GM12864 (cell line): ENCODE measurements at places on chromosomes 7 and 10.

- DNase-seq = no peak
Observed at GRCh38 chr7:40772096-40772495, 637.3 kb downstream of the SUGCT start.

DNA sequence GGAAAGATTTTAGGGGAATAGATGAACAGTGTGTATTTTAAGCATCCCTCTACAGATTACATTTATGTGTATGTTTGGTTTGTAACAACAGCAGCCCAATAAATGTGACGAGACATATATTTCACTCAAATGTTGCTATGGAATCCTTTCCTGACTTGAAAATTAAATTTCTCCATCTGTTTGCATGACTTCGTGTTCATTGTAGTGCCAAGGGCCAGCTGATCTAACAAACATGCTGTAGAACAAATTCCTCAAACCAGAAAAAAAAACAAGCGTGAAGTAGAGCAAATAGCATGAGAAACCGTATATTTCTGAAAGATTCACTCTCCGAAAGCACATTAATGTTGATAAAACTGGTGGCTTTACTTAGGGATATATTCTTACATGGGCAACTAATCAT is 87.8 kb downstream of the NRCAM start:
- no peak for DNase-seq

- DNase-seq = no peak
Observed at GRCh38 chr10:35184527-35185171, 58.0 kb downstream of the CREM start.

DNA sequence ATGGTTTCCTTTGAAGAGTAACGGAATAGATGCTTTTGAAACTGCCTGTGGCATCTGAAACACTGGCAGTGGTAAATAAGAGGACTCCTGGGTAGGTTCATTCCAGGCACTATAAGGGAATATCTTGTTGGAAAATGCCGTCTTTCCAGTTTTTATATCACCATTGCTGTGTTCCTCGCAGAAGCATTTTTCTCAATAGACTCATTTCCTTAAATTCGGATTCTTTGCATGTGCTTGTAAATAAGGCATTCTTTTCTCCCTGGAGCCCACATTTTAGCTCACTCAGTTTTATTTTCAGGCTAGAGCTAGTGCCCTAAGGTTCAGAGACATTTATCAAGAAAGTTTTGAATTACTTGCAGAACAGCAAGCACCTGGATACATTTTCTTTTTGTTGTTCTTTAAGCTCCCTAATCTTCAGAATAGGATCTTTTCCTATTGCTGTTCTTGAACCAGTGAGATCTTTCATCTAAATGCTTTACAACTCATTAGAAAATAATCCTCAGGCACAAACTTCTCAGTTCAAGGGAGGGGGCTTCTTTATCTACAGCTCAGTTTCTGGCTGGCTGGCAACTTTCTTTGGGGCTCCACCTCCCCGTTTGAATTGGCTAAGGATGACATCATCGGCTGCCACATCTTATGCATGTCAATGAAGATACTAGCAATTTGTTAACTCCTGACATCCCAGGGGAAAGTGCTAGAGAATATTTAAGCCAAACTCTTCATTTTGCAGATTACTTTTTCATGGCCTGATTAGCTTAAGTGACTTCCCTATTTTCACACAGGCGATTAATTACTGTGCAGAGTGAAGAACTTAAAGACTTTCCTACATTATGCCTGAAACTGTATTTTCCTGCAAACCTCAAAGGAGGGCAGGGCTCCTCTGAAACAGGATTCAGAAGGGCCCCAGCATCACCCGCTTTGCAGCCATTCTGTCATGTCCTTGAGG is 133.7 kb upstream of the RSU1 start:
- no peak for DNase-seq

DNA sequence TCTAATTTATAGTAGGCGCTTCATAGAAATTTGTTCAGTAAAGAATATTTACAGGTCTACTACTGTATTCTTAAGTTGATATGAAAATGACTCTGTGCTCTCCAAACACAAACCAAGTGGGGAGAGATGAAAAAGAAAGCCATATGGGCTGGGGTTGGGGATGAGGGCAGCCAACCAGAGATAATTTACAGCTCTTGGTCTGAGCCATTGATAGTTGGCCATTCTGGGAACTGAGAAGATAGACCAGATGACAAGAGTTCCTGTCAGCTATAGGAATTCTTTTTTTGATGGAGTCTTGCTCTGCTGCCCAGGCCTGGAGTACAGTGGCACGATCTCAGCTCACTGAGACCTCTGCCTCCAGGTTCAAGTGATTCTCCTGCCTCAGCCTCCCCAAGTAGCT is 57.4 kb downstream of the LAMB4 start:
- DNase-seq = no peak

DNA sequence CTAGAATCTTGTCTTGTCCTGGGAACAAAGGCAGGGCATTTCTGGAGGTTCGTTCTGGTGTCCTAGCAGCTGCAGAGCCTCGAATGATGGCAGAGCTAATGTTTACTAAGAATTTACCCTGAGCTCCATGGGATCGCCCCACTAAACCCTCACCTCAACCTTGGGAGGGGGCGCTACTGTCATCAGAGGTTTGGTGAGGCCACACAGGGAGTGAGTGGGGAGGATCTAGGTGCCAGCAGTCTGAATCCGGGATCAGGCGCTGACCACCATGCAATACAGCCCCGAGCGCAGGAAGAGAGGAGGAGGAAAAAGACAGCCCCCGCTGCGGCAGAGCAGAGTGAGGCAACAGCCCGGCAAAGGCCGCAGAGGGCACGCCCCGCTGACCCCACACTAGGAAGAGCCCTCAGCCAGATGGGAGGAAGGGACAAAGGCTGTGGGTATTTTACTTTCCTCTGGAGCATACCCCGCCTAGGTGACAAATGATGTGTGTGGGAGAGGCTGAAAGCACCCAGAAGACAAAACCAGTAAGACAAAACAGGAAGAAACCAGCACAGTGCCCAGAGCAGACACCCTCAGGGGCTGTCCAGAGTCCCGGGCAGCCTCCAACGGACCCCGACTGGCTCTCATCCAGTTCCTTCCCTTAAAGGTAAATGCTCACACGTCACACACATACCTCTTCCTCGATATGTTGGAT is 103.5 kb downstream of the FAM53B start:
- DNase-seq = no peak

DNA sequence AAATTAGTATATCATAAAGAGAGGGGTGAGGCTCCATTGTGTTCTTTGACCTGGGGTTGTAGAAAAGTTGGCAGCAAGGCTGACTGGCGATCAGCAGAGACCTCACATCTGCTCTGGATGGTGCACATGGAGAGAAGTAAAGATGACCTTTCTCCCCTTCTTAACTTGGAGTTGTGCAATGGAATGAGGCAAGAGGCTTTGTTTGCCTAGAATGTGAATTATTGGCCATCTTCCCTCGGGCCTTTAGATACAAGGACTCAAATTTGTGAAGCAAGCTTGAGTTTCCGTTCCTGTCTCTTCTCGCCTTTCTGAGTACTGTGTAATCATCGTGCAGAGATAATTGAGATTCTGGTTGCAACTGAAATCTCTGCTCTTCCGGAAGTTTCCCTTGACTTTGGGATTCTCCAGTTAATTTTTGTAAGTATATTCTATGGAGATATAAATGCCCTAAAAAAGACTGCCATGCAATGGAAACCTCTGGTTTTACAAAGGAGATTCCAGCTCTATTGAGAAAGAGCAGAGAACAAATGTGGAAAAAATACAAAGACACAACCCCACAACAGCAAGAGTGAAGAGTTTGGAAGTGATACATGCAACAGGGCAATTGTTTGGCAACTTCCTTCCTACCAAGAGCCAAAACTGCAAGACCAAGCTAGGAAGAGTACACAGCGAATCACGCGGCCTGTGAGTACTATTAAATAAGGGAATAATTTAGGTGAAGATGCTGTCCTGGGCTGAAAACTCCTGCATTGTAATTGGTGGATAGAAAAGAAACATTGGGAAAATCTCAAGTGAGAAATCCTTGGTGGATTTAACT is 542.3 kb upstream of the NRP1 start:
- no peak for DNase-seq

- no peak for DNase-seq
Observed at GRCh38 chr10:122051609-122052385, 62.8 kb downstream of the TACC2 start.

DNA sequence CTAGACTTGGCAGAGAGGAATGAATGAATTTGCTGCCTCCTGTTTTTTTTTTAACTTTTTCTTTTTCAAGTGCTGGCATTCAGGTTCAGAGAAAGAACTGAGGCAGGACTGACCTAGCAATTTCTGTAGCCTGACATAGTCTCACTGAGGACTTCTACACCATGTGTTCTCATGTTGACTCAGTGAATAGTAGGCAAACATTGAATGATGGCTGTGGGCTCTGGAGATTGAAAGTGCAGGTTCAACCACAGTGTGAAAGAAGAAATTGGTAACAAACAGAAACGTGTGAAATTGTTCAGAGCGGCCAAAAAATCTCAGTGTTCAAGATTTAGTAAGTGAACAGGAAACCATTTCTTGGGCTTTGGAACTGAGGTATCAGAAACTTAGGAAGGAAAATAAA is 322.4 kb upstream of the GHITM start:
- DNase-seq = peak; percentile 1

- no peak for DNase-seq
Observed at GRCh38 chr10:22560096-22560912, 154.1 kb downstream of the PIP4K2A start.

DNA sequence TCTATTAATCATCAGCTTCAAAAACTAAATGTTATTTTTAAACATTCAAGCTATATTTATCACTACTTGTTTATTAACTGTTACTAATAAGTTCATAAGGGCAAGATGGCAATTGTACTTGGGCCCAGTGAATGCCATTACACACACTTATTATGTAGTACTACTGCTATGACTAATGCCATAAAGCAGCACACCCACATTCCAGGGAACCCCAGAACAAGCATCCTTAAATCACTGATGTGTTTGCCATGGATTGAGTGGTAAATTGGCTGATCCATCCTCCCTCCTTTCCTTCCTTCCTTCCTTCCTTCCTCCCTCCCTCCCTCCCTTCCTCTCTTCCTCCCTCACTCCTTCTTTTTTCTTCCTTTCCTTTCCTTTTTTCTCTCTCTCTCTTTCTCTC is 37.4 kb upstream of the RSU1 start:
- DNase-seq = no peak

GRCh38 chr10:33382921-33383713 is 48.6 kb upstream of the NRP1 start:
- no peak for DNase-seq

GRCh38 chr7:112487457-112488263 is 6.9 kb downstream of the LSMEM1 start:
- no peak for DNase-seq

GRCh38 chr7:92246360-92247101 is 757 bp downstream of the ANKIB1 start:
- no peak for DNase-seq

GRCh38 chr7:52936750-52937149 is 98.7 kb upstream of the POM121L12 start:
- DNase-seq = no peak

- DNase-seq = no peak
Observed at GRCh38 chr10:48257407-48257961, 17.0 kb downstream of the FRMPD2 start.

DNA sequence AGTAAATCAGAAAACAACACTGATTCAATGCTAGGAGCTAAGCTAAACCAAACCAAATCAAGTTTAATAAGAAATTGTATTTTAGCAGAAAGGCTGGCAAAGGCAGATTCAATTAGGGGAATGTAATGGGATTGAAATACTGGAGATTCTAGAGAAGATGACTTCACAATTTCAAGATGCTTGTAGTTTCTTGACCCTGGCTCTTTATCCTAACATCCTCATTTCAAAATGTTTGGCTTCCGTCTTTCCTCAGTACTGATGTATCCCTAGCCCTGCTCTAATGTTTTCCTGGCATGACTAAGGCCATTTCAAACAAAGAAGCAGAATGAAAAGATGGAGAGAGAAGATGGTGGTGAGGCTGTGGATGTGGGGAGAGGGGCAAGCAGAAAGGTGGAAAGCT is 2.7 kb upstream of the JCAD start:
- DNase-seq = no peak

DNA sequence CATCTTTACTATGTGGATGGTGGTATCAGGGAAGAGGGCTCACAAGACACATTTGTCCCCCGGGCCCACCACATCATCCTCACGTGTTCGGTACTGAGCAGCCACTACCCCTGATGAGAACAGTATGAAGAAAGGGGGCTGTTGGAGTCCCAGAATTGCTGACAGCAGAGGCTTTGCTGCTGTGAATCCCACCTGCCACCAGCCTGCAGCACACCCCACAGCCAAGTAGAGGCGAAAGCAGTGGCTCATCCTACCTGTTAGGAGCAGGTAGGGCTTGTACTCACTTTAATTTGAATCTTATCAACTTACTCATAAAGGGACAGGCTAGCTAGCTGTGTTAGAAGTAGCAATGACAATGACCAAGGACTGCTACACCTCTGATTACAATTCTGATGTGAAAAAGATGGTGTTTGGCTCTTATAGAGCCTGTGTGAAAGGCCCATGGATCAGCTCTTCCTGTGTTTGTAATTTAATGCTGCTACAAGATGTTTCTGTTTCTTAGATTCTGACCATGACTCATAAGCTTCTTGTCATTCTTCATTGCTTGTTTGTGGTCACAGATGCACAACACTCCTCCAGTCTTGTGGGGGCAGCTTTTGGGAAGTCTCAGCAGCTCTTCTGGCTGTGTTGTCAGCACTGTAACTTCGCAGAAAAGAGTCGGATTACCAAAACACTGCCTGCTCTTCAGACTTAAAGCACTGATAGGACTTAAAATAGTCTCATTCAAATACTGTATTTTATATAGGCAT is 9.1 kb upstream of the CSGALNACT2 start:
- no peak for DNase-seq

GRCh38 chr7:129949292-129950133 is 3.2 kb downstream of the UBE2H start:
- no peak for DNase-seq

DNA sequence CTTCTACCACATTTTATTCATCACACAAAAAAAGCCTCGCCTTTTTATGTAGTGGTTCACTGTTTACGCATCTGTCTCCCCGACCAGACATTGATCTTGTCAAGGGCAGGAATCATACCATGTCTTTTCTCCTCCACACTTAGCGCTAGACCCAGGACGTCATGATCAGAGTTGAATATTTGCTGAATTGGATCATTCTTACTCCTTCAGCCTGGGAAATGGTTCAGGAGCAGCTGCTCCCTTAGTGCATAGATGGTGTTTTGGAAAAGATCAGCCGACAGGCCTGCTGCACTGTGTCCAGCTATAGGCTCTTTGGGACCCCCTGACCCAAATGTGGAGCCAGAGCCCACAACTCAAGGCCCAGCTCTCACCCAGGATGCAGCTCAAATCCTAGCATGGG is 249.1 kb upstream of the TMEM72 start:
- no peak for DNase-seq

- no peak for DNase-seq
Observed at GRCh38 chr7:36372156-36372555, 17.5 kb upstream of the ANLN start.
